ENCODE measurements at places on chromosomes 1 and 21.
A peak's percentile ranks its signal among the peaks of the same experiment; 100 is the strongest.

- DNase-seq = no peak
Measured at GRCh38 chr1:47872886-47873285, 124.3 kb downstream of the TRABD2B start.

DNA sequence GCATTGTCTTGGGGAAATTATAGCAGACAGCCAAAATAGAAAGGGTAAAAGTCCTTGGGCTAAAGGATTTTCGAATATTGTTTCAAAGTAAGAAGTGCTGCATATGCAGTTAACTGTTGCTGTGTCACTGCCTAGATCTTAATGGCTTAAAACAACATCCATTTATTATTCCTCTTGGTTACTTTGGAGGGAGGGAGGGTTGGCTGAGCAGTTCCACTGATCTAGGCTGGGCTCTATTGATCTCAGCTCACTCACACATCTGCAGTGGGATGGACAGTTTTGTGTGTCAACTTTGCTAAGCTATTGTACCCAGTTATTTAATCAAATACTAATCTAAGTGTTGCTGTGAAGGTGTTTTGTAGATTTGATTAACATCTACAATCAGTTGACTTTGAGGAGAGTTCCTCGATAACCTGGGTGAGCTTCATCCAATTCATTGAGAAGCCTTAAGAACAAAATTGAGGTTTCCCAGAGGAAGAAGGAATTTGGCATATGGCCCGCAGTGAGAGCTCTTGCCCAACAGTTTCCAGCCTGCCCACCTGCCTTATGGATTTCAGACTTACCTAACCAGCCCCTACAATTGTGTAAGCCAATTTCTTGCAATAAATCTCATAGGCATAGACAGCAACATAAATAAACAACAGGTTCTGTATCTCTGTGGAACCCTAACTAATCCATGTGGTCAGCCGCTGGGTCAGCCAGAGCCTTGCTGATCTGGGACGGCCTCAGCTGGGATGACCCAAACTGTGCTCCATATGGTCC, 187.3 kb downstream of the AK5 start:
- DNase-seq = no peak

DNA sequence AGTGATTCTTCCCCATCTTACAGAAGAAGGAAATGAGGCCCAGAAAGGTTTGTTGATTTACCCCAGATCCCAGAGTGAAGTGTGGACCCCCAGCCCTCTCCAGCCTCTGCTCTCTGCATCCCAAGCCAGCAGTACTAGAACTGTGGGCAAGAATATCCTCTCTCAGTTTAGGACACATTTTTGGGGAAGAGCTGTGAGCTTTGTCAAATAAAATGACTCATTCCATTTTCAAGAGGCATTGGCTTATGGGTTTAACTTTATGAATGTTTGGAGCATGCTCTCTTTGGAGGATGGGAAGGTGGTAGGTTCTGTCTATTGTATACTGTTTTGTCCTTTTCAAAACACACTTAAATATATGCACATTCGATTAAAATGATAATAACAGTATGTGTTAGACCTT, 70.6 kb upstream of the CNTN2 start:
- DNase-seq = no peak

GRCh38 chr1:246947255-246947654, 15.5 kb upstream of the AHCTF1 start:
- DNase-seq = no peak

- no peak for DNase-seq
Measured at GRCh38 chr1:225876900-225877510, 5.2 kb downstream of the TMEM63A start.

DNA sequence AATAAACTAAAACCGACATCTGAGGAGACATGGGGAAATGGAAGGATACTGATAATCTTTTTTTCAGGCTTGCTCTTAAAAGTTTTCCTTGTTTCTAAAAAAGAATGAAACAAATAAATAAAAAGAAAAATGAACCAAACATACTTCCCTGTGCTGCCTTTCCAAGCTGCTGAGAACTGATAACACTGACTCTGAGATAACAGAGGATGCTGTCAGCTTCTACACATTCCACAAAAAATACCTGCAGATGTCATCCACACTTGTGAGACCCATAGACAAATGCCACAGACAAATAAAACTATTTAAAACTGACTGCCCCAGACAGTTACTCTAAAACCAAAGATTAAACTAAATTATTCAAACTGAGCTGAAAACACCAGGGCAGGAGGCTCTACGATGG, 12.0 kb upstream of the OR6K3 start:
- DNase-seq = no peak

- DNase-seq = no peak
Measured at GRCh38 chr21:43728154-43728466, 9.2 kb downstream of the PDXK start.

DNA sequence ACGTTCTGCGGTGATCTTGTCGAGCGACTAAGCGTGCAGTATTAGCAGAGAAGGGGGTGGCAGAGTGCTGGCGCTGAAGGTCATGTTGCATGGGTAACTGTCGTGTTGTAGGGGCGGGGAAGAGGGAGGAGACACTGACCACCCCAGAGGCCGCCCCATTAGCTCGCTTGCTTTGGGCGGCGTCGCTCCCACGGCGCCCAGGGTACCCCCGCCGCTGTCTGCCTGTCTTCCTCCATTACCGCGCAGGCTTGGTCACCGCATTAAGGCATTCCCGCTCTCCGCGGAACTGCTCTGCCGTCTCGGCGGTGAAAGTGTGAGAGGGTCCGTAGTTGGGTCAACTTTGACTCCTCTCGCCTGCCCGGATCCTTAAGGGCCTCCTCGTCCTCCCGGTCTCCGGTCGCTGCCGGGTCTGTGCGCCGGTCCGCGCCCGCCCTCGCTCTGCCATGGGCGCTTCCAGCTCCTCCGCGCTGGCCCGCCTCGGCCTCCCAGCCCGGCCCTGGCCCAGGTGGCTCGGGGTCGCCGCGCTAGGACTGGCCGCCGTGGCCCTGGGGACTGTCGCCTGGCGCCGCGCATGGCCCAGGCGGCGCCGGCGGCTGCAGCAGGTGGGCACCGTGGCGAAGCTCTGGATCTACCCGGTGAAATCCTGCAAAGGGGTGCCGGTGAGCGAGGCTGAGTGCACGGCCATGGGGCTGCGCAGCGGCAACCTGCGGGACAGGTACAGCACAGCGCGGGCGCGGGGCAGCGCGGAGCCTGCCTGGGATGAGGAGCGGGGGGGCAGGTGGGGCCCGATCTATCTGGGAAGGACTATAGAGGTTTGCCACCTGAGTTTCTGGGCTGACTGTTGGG, at the start of gene MTARC2:
MTARC2 (plus strand) TSS at position 234 of the 846 bp plus-strand sequence; CDS start at position 444, 210 bp downstream.
- DNase-seq = peak; percentile 95

DNA sequence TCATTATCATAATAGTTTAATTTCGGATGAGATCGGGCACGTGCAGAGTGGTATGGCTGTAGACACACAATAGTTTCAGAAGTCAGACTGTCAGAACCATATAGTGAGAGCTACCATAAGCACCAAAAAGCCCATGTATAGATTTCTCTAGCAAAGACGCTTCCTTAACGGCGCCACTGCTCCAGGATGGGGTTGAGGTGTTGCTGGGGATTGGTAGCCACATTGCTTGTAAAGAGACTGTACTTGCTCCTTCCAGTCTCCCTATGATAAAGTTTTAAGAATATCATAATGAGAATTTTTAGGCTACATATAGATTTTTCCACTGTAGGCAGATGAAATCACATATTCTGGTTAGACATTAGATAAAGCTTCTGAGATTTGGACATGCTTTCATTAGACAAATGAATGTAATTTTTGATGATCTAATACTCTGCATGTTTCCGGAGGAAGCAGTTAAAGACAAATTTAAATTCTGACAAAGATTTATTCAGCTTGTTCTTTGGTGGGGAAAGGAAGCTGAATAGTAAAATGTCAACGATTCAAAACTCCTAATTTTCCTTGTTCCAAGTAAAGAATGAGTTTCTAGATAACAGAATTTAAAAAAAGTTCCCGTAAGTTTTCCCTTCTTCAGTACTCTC, 77.7 kb downstream of the MAP3K7CL start:
- no peak for DNase-seq

DNA sequence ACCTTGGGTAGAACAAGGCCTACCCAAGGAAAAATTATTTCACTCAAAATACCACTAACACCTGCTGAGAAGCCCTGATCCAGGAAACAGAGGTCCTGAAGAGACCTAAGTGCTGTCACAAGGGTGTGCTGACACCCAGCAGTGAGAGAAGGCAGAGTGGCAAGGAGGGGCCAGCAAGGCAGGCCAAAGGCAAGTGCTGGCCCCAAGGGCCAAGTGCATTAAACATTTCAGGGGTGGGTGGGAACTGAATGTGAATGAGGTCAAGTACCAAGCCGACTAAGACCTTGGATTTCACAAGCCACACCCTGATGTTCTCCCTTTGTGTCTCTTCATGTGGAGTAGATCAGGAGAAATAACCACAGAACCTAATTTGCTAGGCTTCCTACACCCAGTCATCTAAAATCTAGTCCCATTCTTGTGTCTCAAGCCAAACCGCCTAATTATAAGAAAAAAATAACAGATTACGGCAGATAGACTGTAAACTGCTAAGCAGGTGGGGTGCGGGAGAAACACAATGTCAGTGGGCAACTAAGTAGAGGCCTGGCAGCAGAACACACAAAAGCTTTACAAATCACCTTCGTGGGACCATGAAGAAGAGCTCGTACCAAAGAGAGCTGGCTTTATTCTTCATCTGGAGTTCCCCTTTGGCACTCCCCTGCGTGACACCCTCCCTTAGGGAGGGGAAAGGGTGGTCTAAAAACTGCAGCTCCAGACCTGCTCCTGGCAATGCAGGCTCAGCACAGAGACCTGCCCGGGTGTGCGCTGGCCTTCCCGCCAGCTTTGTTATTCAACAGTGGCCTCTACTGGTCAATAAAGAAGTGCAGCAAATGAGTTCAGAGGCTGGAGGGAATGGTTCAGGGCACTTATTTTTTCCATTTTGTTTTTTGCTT, 8.7 kb downstream of the UBE2G2 start:
- no peak for DNase-seq

GRCh38 chr1:56404561-56405030, 174.8 kb downstream of the PLPP3 start:
- DNase-seq = no peak

DNA sequence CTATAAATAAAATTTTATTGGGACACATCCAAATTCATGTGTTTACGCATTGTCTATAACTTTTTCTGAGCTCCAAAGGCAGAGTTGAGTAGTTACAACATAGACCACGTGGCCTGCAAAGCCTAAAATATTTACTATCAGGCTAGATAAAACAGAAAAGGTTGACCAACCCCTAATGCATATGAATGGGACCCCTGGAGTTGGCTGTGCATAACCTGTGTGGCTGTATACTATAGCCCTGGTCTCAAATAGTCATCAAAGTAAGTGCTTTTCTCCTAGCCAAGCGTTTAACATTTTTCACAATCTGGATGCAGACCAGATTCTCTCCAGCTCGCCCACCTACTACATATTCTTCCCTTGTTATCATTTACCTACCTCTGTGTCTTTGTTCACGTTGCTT, 60.4 kb downstream of the CYYR1 start:
- DNase-seq = no peak

DNA sequence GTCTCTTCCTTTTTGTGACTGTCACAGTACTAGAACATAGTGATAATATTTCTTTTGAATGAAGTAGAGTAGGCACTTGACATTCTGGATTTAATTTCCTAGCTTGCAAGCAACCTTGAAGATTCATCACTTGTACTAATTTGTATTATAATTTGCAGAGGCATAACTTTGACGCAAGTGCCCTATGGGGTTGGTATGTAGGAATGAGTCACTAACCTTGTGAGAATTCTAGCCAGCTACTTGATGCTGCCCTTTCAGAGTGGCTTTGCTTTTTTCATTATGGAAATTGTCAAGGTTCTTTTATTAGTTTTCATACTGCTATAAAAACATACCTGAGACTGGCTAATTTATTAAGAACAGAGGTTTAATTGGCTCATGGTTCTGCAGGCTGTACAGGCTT, 13.7 kb upstream of the DPH5 start:
- DNase-seq = no peak

GRCh38 chr1:202061055-202061454, 50.7 kb downstream of the ELF3 start:
- no peak for DNase-seq

DNA sequence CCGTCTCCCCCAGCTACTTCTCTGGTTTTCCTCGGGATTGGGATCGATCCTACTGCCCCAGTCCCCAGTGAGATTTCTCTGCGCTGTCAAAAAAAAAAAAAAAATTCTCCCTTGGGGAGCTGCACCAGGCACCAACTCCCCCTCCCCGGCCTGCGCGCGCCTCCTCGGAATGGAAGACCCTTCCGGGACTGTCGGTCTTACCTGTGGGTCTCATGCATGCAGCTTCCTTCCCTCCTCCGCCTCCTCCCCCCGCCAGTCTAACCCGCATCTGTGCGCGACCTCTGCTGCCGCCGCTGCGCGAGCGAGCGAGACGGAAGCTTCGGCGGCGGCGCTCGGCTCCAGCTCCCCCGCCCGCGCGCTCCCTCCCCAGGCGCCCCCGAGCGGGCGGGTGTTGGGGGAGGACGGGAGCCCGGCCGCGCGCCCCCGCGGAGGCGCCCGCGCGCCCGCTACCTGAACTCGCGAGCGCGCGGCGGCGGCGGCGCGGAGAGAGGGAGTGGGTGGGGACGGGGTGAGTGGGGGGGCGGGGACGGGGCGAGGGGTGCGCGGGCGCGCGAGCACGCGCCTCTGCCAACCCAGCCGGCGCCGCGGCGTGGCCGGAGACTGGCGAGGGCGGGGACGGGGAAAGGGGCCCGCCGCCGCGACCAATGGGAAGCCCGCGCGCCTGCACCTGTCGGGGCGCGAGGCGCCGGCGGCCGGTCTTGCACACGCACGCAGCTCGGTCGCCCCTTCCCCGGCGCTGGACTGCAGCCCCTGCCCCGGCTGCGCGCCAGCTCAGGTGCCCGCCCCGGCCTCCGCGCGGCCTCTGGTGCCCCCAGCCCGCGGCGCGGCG, at the start of gene SUSD4:
SUSD4 (minus strand) TSS at position 321 of the 829 bp plus-strand sequence. CDS start 751 bp downstream, outside the sequence.
- peak; percentile 17 for DNase-seq

DNA sequence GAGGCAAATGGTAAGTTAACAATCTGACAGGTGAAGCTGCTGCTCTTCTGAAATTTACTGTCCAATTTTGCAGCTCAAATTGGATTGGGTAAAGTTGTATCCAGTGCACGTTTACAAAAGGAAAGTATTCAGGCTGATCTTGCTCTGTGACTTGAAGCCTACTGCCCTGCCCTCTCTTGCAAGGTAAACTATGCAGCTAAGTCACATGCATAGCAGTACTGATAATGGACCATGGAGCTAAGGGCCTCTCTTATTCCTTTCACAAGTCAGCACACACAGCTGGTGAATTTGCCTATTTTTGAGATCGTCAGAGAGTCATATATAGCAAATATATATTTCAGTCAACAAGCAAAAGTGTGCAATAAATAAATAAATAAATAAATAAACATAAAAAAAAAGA, 23.2 kb downstream of the XCL1 start:
- DNase-seq = no peak

- DNase-seq = no peak
Measured at GRCh38 chr1:229835226-229835625, 209.2 kb downstream of the URB2 start.
